Activated CD4-positive, alpha-beta T cell treated with anti-CD3 and anti-CD28 coated beads, Interleukin-2, amount 50 U/mL, for 16 hours (primary cell): ENCODE measurements at places on chromosomes 7 and 10.

GRCh38 chr7:116780521-116780920 is 81.9 kb upstream of the CAPZA2 start:
- no peak for DNase-seq

- DNase-seq, result no peak
These were observed 10.4 kb downstream of the TNS3 start for GRCh38 chr7:47571331-47572093.

DNA sequence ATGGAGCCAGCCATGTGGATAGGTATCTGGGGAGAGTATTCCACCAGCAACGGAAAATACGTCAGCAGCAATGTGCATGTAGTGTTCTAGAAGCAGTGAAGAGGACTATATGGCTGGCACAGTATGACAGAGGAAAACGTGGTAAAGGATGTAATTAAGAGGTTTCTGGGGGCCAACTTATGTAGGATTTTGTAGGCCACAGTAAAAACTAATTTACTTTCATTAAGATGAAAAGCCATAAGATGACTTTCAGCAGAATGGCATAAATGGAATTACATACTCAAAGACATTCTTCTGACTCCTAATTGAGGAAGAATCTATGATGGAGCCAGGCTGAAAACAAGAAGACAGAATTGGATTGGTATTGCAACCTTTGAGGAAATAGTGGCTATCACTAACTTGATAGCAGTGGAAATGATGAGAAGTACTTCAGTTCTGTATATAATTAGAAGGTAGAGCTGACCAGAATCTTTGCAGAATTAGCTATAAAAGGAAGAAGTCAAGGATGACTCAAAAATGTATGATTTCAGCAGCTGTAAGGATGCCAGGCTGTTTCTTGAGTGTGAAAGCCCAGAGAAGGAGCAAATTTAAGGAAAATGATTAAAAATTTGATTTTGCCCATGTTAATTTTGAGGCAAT is 156.7 kb downstream of the MBL2 start:
- DNase-seq, result no peak

DNA sequence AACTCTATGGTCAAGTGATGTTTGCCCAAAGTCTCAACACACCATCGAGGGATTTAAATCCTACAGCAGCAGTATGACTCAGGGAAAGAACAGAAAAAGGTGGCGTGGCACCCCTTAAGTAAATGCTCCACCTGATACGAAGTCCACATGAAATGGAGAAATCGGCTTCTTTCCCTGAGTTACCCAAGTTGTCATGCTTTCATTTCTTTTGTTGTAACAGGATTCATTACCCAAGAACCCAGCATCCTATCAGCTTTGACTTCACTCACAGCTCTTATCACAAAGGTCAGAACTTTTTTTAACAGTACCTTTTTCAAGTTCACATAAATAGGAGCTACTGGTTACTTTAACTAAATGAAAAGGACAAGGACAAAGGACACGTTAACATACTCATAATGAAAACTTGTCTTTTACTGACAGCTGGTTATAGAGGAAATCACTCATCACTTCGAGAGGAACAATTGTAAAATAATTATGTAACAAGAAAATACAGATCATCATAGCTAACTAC is 219.8 kb upstream of the FRMD4A start:
- no peak for DNase-seq

- DNase-seq, result no peak
These were observed 57.0 kb downstream of the CC2D2B start for GRCh38 chr10:95964756-95965155.

DNA sequence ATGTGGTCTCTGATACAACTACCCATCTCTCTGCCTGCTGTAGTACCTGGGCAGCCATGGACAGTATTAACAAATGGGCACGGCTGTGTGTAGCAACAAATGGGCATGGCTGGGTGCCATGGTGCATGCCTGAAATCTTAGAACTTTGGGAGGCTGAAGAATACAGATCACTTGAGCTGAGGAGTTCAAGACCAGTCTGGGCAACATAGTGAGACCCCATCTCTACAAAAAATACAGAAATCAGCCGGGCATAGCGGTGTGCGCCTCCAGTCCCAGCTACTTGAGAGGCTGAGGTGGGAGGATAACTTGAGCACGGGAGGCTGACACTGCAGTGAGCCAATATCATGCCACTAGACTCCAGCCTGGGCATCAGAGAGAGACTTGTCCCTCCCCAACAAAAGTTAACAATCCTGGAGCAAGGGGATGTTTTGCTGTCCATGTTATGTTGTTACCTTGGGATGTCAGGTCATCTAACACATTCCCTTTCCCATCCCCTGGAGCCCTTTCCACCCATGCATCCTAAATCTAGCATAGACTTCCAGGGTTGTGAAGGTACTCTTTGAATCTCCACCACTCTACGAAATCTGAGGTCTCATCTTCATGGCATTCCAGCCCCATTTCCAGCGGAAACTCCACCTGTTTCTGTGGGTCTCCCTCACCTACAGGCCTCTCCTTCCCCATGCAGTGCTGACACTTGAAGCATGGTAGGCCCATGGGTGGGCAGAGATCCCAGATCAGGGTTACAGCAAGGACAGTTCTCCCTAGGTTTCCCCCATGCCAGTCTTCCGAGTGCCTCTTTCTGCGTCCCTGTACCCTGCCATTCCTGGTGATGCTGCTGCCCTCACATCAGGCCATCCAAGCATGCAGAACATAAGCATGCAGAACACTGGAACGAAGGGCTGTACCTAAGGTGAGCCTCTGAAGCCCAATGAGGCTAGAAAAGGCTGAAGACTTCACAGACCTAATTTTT is 13.1 kb downstream of the FXYD4 start:
- no peak for DNase-seq

- no peak for DNase-seq
These were observed 31.9 kb downstream of the LIPJ start for GRCh38 chr10:88618496-88618895.

DNA sequence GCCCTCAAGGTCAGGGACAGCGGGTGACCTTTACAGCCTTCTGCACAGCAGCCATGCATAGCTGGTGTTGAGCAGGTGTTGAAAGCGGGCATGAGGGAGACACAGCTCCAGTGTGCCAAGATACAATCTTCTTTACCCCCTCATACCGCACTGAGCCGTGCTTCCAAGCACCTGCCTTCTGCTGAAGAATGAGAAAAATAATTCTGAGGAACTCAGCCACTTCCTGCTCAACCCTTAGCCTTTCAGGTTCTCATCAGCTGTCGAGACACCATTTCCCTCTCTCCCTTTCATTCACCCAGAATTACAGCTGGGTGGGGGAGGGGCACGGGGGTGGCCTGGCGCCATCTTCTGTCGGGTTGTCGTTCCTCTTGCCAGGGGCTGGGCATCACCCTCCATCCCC is 58.6 kb downstream of the COL13A1 start:
- no peak for DNase-seq

- no peak for DNase-seq
These were observed 26.8 kb downstream of the VSIR start for GRCh38 chr10:71746344-71747037.

DNA sequence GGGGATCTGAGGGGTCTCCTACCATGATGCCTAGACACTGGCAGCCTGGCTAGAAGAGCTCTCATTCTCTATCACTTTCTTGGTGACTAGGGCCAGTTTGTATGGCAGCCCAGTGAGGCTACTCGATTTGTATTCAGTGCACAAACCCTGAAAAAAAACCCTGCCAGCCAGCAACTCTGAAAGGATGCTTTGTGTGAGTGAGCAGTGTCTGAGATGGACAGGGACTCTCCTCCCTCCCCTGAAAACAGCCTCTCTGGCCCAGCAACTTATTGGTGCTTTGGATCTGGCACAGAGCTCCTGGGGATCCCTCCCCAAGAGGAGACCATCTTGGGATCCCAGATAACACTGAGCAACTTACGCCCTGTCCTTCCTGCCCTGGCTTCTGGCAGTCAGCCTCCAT is 10.8 kb upstream of the LRRC4 start:
- DNase-seq, result no peak

DNA sequence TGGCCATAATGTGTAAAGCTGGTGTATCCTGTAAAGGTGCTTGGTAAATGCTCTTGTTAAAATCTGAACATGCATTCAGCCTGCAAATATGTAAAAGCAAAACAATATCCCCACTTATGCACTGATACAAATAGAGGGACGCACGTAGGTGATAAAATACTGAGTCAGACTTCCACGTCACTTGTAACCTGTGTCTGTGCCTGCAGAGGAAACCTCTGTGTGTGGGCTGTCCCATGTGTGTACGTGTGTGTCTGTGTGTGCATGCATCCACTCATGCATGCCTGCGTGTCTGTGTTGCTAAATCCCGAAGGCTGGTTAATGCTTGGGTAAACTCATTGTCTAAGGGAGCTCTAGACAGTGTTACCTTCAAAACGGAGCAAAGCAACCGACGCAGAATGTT is 68.9 kb downstream of the KLF6 start:
- DNase-seq, result no peak

- DNase-seq, result no peak
These were observed 51.2 kb upstream of the NXPH1 start for GRCh38 chr7:8382004-8382730.

DNA sequence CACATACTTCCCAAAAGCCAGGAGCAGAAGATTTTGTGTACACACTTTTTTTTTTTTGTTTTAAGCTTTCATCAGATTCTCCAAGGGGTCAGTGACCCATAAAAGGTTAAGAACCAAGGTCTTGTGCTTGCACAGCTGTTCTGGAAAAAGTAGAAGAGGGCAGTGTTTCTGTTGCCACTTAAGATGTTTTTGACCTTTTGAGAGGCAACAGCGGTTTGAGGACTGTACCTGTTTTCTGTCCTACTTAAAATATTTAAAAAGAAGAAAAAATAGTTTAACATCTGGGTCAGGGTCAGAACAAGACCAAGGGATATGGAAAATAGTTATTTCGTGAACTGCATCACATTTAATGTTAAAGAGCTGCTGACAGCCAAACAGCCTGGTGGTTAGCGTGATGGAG is 32.9 kb downstream of the AUTS2 start:
- no peak for DNase-seq

DNA sequence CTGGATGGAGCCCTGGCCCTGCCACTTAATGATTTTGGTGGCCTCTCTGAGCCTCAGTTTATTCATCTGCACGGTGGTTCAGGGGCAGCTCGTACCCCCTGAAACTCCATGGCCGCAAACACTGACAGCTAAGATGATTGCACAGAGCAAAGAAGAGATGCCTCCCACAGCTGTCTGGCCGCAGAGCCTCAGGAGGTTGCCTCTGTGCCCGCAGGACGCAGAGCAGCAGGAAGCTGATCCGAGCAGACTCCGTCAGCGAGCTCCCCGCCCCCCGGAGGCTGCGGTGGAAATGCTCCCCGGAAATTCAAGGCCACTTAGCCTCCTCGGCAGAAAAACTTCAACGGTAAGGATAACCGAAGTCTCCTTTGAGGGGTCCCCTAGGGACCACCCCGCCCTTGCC is 30.2 kb upstream of the C10orf53 start:
- peak; percentile 38 for DNase-seq

DNA sequence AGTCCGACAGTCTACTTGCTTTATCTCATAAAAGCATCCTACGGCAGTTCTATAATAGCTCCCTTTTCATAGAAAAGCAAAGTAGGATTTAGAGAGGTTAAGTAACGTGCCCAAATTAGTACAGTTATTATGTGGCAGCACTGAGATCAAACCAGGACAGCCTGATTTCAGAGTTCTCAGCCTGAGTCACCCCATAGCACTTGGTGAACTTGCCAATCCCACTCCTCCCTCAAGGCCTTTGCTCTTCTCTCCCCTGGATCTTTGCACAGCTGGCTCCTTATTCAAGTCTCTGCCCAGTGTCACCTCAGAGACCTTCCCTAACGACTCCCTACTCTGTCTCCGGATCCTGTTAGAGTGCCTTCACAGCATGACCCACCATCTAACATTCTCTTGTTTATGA is 438.0 kb upstream of the NFE2L3 start:
- DNase-seq, result no peak
